ENCODE measurements at places on chromosomes 12 and 14. TPM values are rescaled to one million over a fixed set of nuclear protein-coding genes. Genes with fewer than 3 reads are reported as not detected.

GRCh38 chr12:23659131-23659530, 290.3 kb downstream of the SOX5 start:
- no peak for DNase-seq

SELPLG gene
- not detected for total RNA-seq

AQP2 gene
- not detected for total RNA-seq

EML5 gene
- total RNA-seq: 2.1 TPM

RFLNA gene
- total RNA-seq: 2.1 TPM
